ENCODE measurements at places on chromosomes 2 and 18.

DNA sequence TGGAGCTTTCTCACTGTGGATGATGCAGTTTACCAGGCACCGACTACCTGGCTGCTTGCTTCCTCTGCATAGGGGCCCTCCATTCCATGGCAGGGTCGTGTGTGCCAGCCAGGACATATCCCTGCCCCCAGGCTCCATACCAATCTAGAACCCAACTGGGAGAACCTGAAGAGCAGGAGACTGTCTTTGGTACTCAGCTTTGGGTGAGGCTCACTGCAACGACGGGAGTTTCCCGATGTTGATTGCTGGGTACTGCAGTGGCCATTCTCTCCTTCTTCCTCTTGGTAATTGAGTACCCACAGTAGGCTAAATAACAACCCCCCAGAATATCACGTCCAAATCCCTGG, 133.3 kb upstream of the SERTAD2 start:
- DNase-seq = no peak

GRCh38 chr2:10847008-10847407, 34.4 kb upstream of the PDIA6 start:
- no peak for DNase-seq

- DNase-seq = no peak
These were observed 189.5 kb downstream of the DOK6 start for GRCh38 chr18:69590150-69590549.

GRCh38 chr2:2007551-2008501, 263.5 kb upstream of the PXDN start:
- peak; percentile 88 for DNase-seq

DNA sequence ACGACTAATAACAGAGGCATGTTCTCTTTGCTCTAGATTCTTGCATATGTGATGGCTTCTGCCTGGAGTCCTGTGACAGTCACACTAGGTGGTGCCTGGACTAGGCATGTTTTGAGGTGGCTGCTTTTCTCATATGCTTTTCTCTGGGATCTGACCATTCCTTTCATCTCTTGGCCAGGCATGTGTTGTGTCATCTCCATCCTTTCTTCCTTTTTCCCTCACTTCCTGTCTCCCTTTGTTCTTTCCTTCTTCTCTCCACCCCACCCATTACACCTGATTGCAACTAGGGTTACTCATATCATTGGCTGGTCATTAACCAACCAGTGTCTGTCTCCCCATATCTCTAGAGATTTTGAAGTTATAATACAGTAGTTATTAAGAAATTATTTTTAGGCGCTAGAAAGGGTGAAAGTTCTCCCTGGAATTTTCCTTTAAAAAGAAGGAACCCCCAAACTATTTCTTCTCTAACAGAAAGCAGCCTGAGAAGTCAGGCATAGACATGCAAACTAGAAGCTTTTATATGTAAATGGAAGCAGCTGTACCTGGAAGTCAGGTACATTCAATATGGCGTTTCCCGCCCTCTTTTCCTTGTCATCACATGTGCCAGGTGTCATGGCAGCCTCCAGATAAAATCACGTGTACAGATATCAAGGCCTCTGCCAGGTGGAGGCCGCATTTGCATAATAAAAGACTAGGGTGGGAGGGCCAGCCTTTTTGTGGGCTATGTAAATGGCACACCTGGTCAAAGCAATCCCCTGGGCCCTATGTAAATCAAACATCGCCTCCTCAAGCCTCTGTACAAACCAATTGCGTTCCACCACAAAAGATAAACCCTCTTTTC, 220.4 kb upstream of the MEX3C start:
- DNase-seq = no peak

DNA sequence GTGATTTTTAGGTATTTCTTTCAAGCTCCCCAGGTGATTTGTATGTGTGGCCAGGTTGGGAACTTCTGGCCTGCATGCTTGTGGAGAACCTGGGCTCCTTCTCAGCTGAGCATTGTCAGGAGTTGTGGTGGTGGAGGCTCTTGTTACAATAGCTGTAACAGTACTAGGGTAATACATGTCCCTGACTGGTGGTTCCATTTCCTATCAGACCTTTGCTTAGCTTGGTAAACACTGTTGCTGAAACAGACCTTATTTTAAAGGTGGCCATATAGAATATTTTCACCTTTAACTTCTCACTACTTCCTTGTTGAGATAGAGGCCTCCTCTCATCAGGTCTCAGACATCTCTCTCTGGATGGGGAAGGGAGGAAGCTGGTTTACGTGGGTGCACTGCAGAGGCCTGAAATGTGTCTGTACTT, 79.2 kb downstream of the SETBP1 start:
- DNase-seq = no peak

DNA sequence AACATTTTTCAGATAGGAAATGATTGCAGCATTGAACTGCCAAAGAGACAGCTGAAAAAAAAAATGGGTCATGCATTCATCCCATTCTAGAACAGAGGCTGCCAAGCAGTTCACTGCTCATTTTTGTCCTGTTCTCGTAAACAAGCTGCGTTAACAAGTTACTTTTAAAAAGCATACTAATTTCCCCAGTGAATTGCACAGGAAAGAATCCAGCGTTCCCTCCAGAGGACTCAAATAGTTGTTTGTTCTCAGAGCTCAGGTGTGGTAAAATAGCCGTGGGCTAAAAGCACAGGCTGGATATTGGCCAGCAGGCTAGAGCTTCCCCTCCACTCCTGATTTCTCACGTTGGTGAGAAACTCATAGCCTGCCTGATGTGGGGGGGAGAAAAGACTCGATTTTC, 76.1 kb upstream of the AQP4 start:
- no peak for DNase-seq

- no peak for DNase-seq
These were observed 47.7 kb downstream of the SLC9A2 start for GRCh38 chr2:102667072-102667471.

- no peak for DNase-seq
These were observed 204.1 kb downstream of the CTIF start for GRCh38 chr18:48742706-48743475.

GRCh38 chr2:2688254-2688653, 357.2 kb upstream of the MYT1L start:
- no peak for DNase-seq

- no peak for DNase-seq
These were observed 40.6 kb upstream of the GCFC2 start for GRCh38 chr2:75751360-75751759.

GRCh38 chr2:142020368-142020767, 110.4 kb downstream of the LRP1B start:
- no peak for DNase-seq

- no peak for DNase-seq
These were observed 53.2 kb downstream of the ICA1L start for GRCh38 chr2:202818321-202818720.

DNA sequence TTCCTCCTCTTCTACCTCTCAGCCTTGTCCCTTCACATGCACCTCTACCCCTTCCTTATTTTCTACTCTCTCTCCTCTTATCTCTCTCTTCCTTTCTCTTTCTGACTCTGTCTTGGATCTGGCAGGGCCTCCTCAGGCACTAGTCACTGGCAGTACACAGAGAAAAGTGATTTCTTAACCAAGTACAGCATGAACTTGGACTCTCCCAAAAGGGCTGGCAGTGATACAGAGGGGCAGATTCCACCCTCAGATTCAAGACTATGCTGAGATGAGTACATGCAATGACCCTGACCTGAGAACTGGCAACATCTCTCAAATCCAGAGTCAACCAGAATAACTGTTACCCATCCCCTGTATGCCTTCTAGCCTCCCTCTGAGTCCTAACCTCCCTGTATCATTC, 4.3 kb downstream of the AOX1 start:
- no peak for DNase-seq

DNA sequence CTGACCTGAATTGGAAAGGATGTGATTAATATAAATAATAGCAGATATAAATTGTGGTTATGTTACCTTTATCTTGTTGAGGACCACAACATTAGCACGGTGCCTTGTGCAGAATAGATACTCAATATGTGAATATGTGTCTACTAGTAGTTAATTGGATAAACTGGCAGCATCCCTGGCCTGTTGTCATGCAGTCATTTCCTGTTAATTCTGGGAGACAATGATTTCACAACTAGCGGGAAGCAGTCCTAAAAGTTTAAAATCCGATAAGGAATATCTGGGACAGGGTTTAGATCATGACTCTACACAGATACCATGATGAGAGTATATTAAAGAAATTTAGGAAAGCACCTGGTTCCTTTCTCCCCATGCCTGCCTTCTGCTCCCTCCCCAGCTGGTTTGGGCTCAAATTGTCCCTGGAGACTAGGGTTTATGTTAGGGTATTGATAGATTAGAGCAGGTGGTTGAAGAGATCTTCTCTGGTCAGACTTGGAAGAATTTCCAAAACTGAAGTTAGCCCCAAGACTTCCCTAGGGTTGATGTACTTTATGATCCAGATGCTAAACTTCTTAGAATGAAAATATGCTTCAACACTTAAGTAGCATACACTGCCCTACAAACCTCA, 32.8 kb downstream of the CYBRD1 start:
- no peak for DNase-seq

DNA sequence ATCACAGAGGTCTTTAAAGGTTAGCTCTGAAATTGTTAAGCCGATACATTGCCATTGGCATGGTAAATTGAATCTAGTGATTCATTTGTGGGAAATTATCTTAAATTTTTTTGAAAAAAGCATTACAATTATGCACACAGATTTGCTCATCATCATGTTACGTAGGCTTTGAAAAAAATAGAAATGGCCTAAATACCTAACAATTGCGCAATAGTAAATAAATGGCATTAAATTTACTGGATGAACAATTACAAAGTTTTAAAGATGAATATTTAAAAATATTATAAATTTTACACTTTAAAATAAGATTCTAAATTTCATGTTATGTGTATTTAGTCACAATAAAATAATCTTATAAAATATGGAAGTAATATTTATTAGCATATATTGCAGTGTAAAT, 171.3 kb downstream of the RPRM start:
- DNase-seq = no peak

GRCh38 chr2:152826581-152827279, 108.3 kb downstream of the ARL6IP6 start:
- peak; percentile 11 for DNase-seq

GRCh38 chr2:238730001-238730669, 117.8 kb upstream of the TWIST2 start:
- DNase-seq = no peak

DNA sequence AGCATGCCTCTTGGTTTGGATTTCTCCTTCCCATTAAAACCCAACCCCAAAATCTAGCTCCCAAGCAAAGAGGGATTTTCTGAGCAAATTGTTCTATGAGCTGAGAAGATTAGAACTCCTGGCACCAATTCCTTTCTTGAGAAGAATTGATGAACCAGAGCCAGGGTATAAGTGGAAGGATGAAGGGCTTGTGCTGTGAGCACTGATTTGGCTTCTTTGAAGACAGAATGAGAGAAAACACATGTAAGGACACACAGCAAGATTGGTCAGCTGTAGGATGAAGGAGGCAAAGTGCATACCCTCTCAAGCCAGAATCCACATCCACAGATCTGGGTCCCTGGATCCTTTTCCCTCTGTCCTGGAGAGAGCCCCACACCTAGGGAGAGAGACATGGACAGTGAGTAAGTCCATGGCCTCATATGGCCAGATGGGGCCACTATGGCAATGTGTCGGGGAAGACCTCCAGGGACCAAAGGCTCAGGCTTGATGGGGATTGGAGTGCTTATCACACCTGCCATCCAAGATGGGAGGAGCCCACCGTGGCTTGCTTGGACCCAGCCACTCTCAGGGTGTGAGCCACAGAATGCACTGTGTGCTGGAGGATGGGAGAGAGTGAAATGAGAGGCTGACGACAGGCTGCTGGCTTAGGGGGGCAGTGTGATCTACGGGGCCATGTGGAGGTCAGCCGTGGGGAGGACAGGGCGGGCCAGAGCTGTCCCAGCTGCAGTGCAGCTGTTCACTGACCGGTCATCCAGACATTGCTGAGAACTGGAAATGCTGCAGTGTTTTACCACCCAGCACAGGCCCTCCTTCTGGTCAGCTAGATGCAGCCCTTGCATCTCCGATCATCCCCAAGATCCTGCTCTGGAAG, 339.8 kb downstream of the CYP26B1 start:
- no peak for DNase-seq

GRCh38 chr2:27799646-27800010, 28.1 kb downstream of the MRPL33 start:
- no peak for DNase-seq

DNA sequence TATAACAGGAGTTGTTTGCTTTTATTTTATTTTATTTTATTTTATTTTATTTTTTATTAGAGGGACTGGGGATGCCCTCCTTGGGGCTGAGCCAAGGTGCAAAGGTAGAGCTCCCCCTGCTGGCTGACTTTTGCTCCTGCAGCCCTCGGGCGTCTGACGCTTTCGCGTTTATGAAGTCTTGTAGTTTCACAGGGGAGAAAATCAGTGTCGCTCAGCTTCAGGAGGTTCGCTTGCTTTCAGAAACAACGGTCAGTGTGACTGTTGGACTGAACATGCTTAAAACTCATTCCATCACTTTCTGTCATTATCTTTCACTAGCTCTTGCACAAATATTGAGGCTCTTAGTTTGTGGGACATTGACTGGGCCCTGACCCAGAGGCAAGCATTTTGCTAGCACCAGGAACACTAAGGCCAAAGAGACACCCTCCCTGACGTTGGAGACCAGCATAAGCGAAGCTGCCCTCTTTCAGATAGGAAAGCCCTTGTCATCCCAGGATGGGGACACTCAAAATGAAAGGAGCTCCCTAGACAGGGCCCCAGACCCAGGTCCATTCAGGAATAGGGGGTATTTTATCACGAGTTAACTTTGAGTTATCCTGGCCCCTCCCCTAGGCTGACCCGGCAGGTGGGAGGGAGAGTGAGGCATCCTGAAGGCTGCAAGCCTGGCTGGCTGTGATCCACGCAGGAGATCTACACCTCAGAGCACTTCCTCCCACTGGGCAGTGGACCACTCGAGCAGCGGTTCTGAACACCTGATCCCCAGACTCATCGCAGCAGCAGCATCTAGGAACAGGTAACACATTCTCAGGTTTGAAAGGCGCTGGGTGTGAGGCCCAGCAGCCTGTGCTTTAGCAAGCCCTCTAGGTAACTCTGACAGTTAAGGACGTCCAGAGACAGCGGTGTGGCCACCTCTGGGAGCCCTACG, 34.4 kb downstream of the LGALSL start:
- peak; percentile 42 for DNase-seq

DNA sequence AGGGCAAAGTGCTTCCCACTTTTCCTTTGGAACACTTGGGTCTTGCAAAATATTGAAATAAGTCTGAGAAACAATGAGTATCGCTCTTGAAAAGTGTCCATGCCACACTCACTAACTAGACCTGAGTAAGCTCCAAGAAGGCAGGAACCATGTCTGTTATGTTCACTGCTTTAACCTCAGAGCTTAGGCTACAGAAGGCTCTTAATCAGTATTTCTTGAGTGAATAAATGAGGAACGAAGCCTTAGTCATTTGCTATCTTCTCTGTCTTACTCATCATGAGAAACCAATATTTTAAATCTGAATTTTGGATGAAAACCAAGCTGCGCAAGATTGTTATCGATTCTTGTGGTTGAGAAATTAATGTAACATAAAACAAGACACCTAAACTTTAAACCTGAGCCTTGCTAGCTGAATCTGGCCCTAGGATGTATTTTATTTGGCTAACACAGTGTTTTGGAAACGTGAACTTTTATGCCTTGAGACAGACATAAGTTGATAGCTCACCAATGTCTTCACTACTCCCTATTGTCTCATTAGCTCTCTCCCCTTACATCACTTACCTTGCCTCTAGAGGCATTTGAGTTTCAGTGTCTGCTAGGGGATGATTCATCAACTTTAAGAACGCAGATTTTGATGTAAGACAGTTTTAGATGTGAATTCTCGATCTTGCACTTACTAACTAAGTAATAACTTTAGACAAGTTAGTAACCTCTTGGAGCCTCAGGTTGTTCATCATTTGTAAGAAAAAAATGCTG, 392.8 kb upstream of the MEIS1 start:
- DNase-seq = no peak
